Thymus (tissue), 14 donors: ENCODE measurements at places on chromosomes 4 and X. TPM values are rescaled to one million over a fixed set of nuclear protein-coding genes. Genes with fewer than 3 reads are reported as not detected.

GRCh38 chrX:107773906-107774435 is 1.6 kb downstream of the TSC22D3 start:
- no peaks in the 10 kb centered on the region for H3K36me3 ChIP-seq
- H3K27ac ChIP-seq, result no peak overlapping the region
- no peaks in the 10 kb centered on the region for H3K27me3 ChIP-seq
- H3K4me3 ChIP-seq, result no peak overlapping the region

DNA sequence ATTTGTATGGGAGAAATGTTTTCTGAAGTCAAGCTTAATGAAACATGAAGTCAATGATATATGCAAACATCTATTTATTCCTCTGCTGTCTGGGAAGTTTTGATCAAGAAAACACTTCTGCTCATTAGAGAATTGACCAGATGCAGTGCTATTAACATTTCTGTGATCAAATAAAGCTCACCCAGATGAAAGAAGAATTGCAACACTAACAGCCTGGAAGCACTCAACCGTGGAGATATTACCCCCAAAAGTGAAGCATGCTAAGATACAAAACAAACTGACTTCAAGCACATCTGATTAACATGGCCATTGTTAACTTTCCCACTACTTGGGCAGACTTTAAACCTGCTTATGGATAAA is 73.7 kb upstream of the GUCY1A1 start:
- no peaks in the 10 kb centered on the region for H3K4me1 ChIP-seq
- H3K36me3 ChIP-seq, result no peaks in the 10 kb centered on the region
- no peaks in the 10 kb centered on the region for H3K27me3 ChIP-seq
- no peak overlapping the region for H3K4me3 ChIP-seq
- H3K27ac ChIP-seq, result no peak overlapping the region

GRCh38 chrX:15906041-15906943 is 51.7 kb upstream of the AP1S2 start:
- no peak overlapping the region for H3K27ac ChIP-seq
- H3K27me3 ChIP-seq, result no peaks in the 10 kb centered on the region

DNA sequence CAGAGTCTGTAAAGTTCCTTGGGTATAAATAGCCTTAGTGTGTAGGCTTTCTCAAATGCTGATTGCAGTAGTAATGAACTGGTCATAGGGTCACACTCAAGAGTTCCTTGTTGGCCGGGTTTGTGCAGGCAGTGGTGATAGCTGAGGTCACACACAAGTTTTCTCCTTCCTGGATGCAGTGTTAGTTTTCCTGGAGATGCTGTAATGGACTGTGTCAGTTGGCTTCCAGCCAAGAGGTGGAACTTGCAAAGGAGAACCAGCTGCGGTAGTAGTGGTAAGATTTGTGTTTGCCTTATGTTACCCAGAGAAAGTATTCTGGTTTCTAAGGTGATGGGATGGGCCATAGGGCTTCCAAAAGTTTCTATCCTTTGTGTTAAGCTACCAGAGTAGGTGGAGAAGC is 409.8 kb upstream of the FRG1 start:
- no peaks in the 10 kb centered on the region for H3K36me3 ChIP-seq
- no peak overlapping the region for H3K4me3 ChIP-seq
- DNase-seq, result no peak
- no peaks in the 10 kb centered on the region for H3K27me3 ChIP-seq

GRCh38 chr4:184856277-184856609 is 30.5 kb upstream of the ACSL1 start:
- no peak overlapping the region for H3K4me3 ChIP-seq
- H3K27ac ChIP-seq, result no peak overlapping the region

DNA sequence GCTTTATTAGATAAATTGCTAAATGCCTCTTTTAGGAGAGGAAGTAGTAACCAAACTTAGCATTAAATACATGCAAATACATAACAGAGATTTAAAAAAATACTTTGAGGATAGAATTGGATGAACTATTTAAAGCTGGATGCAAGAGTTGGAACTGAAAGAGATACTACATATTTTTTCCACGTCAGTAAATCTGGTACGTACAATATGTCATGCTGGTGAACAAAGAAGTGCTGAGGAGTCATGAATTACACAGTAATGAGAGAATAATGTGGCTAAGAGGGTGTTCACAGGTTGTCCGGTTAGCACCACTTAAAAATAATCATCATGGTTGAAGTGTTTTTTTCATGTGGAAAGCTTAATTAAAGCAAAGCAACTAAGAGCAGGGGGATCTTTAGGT is 184.1 kb upstream of the FRMPD4 start:
- H3K4me3 ChIP-seq, result no peak overlapping the region
- no peak overlapping the region for H3K27ac ChIP-seq
- DNase-seq, result no peak
- H3K4me1 ChIP-seq, result no peaks in the 10 kb centered on the region
- no peaks in the 10 kb centered on the region for H3K27me3 ChIP-seq
- H3K36me3 ChIP-seq, result no peaks in the 10 kb centered on the region

- no peak overlapping the region for H3K27ac ChIP-seq
- no peak for DNase-seq
- no peak overlapping the region for H3K4me3 ChIP-seq
- no peaks in the 10 kb centered on the region for H3K27me3 ChIP-seq
- no peaks in the 10 kb centered on the region for H3K4me1 ChIP-seq
- no peaks in the 10 kb centered on the region for H3K36me3 ChIP-seq
Observed at GRCh38 chr4:77599378-77599777, 6.2 kb upstream of the CXCL13 start.

DNA sequence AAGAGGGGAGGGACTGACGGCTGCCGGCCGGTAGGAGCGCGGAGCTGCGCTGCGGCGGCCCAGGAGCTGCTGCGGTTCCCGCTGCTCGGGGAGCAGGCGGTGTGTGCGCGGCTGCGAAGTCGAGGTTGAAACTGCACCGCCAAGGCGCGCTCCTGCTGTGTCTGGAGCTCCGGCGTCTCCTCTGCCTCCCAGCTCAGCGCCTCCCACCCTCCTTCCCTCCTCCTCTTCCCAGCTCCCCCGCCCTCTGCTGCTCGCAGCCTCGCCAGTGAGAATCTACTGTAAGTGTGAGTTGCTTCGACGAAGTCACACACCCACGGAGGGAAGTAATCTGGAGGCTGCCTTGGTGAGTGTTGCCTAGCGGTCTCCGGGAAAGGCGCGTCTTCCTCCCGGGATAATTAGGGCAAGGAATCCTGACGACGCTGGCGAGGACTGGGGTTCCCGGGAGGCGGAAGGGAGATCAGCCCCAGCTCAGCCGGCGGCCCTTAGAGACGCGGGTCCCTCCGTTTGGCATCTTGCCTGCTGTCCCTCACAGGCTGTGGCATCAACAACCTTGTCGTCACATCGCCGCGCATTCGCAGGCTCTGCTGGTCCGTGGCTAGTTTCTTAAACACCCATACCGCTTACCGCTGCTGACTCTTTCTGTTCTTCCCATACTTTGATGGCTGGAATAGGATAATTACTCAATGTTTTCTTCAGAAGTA is at the start of gene EPHA5:
Gene EPHA5 (minus strand): TSS at position 159 of the 701 bp plus-strand sequence. CDS start 747 bp downstream, outside the sequence.
- H3K4me1 ChIP-seq, result no peaks in the 10 kb centered on the region
- no peak within 1 kb of the TSS for H3K27ac ChIP-seq
- H3K27me3 ChIP-seq, result peaks cover 55% of the 10 kb centered on the region
- H3K4me3 ChIP-seq, result no peak within 1 kb of the TSS
- H3K36me3 ChIP-seq, result no peaks in the 10 kb centered on the region

- no peak for DNase-seq
- H3K36me3 ChIP-seq, result no peaks in the 10 kb centered on the region
- no peak overlapping the region for H3K4me3 ChIP-seq
- H3K4me1 ChIP-seq, result no peaks in the 10 kb centered on the region
- no peak overlapping the region for H3K27ac ChIP-seq
Observed at GRCh38 chrX:146055733-146056132, 238.1 kb downstream of the SLITRK2 start.

DNA sequence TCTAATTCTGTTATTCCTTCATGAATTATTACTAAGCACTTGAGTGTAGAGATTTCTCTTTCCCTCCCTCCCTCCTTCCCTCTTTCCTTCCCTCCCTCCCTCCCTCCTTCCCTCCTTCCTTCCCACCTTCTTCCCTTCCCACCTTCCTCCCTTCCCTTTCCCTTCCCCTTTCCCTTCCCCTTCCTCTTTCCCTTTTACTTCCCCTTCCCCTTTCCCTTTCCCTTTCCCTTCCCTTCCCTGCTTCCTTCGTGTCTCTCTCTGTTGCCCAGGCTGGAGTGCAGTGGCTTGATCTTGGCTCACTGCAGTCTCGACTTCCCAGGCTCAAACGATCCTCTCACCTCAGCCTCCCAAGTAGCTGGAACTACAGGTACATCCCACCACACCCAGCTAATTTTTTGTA is 49.4 kb upstream of the RAB40AL start:
- H3K27me3 ChIP-seq, result no peaks in the 10 kb centered on the region
- H3K4me3 ChIP-seq, result no peak overlapping the region
- no peak overlapping the region for H3K27ac ChIP-seq
- no peaks in the 10 kb centered on the region for H3K36me3 ChIP-seq
- H3K4me1 ChIP-seq, result no peaks in the 10 kb centered on the region

GRCh38 chr4:134147941-134148340 is 53.6 kb downstream of the PABPC4L start:
- H3K27ac ChIP-seq, result no peak overlapping the region
- H3K4me1 ChIP-seq, result no peaks in the 10 kb centered on the region
- H3K36me3 ChIP-seq, result no peaks in the 10 kb centered on the region

GRCh38 chr4:85681221-85681657 is 206.3 kb downstream of the ARHGAP24 start:
- H3K27me3 ChIP-seq, result no peaks in the 10 kb centered on the region
- no peaks in the 10 kb centered on the region for H3K36me3 ChIP-seq
- DNase-seq, result no peak
- H3K4me3 ChIP-seq, result no peak overlapping the region

DNA sequence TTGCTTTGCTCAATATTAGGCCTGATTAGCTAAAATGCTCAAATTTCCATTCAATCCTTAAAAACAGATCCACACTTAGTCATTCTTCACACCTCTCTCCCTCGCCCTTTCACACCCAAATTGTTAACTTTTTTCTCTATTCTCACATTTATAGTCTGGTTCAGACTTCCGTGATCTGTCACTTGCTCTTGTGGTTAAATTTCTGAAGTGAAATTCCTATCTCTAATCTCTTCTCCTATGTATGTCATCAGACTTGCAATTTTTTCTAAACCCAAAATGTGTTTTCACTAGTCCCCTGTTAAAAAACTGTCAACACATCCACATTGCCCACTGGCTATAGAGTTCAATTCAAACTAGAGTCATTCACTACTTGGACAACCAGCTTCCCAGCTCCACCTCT is 63.2 kb downstream of the SNCA start:
- no peaks in the 10 kb centered on the region for H3K27me3 ChIP-seq
- DNase-seq, result no peak
- no peak overlapping the region for H3K27ac ChIP-seq
- no peaks in the 10 kb centered on the region for H3K36me3 ChIP-seq
- no peaks in the 10 kb centered on the region for H3K4me1 ChIP-seq

DNA sequence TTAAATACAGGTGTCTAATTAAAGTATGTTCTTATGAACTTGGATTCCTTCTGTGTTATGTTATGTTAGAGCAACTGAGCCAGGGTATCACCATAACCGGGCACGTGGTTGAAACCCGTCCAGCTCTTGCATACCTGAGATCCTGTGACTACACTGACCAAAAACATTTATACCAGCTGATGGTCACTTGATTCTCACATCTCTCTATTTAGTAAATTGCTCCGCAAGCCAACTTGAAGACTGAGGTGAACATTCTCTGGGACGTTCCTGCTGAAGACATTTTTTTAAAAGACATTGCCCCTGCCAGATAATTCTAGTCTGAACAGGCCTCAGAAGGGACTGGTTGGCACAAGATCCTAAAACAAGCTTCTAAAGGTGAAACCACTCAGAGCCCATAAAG is 550.0 kb upstream of the DIPK2B start:
- H3K36me3 ChIP-seq, result no peaks in the 10 kb centered on the region
- no peak overlapping the region for H3K27ac ChIP-seq
- no peak for DNase-seq
- no peaks in the 10 kb centered on the region for H3K27me3 ChIP-seq

DNA sequence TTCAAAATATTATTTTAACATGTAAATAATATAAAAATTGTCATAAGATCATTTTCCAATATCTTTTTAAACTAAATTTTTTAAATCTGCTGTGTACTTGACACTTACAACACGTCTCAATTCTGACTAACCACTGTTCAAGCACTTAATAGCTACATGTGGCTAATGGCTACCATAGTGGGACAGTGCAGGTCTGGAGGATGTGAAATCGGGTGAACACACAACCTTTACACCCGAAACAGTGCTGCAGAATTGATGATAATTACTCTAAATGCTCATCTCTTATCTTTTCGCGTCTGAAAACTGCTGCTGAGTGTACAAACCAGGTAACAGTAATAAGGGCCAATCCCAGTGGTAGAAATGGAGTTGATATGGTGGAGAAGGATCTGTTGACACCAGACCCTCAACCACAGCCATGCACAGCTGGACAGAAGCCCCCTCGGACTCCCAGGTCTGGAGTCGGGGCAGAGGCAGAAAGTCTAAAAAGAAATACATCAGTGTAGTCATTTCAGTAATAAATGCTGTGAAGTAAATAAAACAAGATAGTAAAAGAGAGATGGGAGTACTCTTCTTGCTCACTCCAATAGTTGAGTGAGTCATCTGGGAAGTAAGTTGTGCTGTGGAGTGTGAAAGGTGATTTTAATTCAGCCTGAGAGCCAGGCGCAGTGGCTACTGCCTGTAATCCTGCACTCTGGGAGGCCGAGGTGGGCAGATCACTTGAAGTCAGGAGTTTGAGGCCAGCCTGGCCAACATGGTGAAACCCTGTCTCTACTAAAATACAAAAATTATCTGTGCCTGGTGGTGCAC is 150.0 kb downstream of the CBR4 start:
- no peak overlapping the region for H3K4me3 ChIP-seq
- no peaks in the 10 kb centered on the region for H3K36me3 ChIP-seq
- H3K4me1 ChIP-seq, result no peaks in the 10 kb centered on the region
- no peak for DNase-seq
- no peaks in the 10 kb centered on the region for H3K27me3 ChIP-seq

DNA sequence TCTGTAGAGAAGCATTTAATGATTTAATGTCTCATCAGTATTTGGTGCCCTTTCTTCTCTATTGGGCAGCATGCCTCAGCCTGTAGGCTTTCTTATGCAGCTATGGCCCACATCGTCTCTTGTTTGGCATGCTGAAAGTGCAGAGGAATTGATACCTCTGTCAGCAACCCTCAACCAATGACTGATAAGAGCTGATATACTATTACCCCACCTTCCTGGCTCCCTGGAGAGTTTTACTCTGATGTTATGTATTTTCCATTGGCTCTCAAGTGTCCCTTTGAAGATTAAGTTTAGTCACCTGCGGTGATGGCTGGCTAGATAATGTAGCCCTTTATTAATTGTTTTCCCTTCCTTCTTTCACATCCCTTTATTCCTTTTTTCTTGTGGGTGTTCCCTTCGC is 41.2 kb upstream of the PDHA2 start:
- H3K27me3 ChIP-seq, result no peaks in the 10 kb centered on the region
- H3K4me1 ChIP-seq, result no peaks in the 10 kb centered on the region
- no peak for DNase-seq

CNGA1 gene
- 0.14 TPM for total RNA-seq

ZBTB33 gene
- 21.2 TPM for total RNA-seq

TSC22D3 gene
- total RNA-seq, result 63.4 TPM

PCSK1N gene
- 0.33 TPM for total RNA-seq

CFI gene
- total RNA-seq, result 3.0 TPM

TAF7L gene
- 0.19 TPM for total RNA-seq

GPR50 gene
- not detected for total RNA-seq

MORF4L2 gene
- total RNA-seq, result 183 TPM
